ENCODE measurements at places on chromosomes 7 and 10. TPM values are rescaled to one million over a fixed set of nuclear protein-coding genes. Genes with fewer than 3 reads are reported as not detected.

Gene AGBL3
- 0.41 TPM for total RNA-seq

Gene ZKSCAN5
- 12.2 TPM for total RNA-seq

Gene PDZD7
- total RNA-seq: 7.0 TPM

Gene EVX1
- total RNA-seq: not detected

Gene CABCOCO1
- total RNA-seq: not detected

Gene MACC1
- total RNA-seq: 0.08 TPM

Gene FAM20C
- 87.9 TPM for total RNA-seq

Gene CALHM3
- 0.34 TPM for total RNA-seq

Gene CDHR3
- total RNA-seq: 0.69 TPM

Gene PIK3AP1
- 2.9 TPM for total RNA-seq

Gene STK31
- 0.29 TPM for total RNA-seq

Gene CADPS2
- total RNA-seq: 14.6 TPM

Gene TBC1D12
- 7.3 TPM for total RNA-seq

Gene GPR85
- total RNA-seq: 0.83 TPM

Data from A375 (cell line).